T follicular helper cell (primary cell): ENCODE measurements at places on chromosomes 16 and 17.

DNA sequence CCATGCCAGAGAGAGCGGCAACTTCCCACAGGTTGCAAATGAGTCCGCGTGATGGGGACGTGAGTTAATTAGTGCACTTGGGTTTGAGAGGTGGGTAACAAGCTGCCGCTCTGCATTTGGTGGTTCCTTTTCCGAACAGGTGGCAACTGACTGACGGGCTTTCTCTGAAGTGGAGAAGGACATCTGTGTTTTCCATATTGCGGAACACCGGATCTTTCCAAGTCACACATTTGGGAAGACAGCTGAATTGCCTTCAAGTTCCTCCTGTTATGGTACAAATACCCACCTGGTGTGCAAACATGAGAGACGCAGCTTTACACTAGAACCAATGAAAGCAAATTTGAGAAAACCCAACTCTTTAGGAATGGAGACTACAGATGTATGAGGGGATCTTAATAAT is 451.3 kb upstream of the ZFHX3 start:
- DNase-seq = no peak

- DNase-seq = peak; percentile 71
Observed at GRCh38 chr16:4371357-4372000, at the start of gene VASN. VASN (plus strand) TSS chr16:4371848; CDS start chr16:4380878, 9,030 bp downstream.

DNA sequence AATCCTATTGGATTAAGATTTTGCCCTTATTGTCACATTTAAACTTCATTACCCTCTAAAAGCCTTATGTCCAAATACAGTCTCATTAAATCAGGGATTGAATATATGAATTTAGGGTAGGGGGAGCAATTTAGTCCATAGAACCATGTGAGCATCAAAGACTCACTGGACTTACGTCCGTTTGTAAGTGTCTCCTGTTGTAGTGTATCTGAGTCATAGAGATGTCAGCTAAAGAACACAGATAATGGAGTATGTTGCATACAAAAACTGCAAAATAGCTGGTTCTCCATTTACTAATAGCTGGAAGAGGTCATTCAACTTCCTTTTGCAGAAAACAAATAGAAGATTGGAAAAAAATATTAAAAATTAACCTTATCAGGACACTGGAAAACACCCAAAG is 599.1 kb upstream of the SOX9 start:
- no peak for DNase-seq

- no peak for DNase-seq
Observed at GRCh38 chr17:48054238-48055185, 6.4 kb downstream of the NFE2L1 start.

GRCh38 chr17:50189550-50190292 is 11.7 kb downstream of the COL1A1 start:
- no peak for DNase-seq

GRCh38 chr16:55672471-55672870 is 16.7 kb downstream of the SLC6A2 start:
- no peak for DNase-seq

- no peak for DNase-seq
Observed at GRCh38 chr17:3935140-3935542, 18.9 kb upstream of the P2RX1 start.

GRCh38 chr16:84920333-84920732 is 91.0 kb downstream of the ZDHHC7 start:
- DNase-seq = no peak

GRCh38 chr17:37220607-37220953 is 155.2 kb upstream of the C17orf78 start:
- no peak for DNase-seq

GRCh38 chr17:50619489-50619888 is 15.2 kb upstream of the ABCC3 start:
- DNase-seq = no peak

DNA sequence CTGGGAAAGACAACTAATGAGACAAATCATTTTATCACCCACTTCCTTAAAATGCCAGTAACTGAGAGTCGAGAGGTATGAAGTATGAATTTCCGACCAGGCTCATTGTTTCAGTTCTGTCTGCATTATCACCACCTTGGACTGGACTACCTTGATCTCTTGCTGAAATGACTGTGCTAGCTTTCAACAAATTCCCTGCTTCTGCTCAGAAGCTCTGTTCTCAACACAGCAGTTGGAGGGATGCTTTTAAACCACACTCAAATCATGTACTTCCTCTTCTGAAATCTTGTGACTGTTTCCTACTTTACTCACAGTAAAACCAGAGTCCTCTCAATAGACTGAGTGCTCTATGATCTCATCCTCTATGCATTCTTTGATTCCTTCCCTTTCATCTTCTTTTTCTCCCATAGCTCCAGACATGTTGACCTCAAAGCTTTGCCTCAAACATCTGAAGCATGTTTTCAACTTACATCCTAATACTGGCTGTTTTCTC is 195.8 kb downstream of the KCNJ2 start:
- DNase-seq = no peak

DNA sequence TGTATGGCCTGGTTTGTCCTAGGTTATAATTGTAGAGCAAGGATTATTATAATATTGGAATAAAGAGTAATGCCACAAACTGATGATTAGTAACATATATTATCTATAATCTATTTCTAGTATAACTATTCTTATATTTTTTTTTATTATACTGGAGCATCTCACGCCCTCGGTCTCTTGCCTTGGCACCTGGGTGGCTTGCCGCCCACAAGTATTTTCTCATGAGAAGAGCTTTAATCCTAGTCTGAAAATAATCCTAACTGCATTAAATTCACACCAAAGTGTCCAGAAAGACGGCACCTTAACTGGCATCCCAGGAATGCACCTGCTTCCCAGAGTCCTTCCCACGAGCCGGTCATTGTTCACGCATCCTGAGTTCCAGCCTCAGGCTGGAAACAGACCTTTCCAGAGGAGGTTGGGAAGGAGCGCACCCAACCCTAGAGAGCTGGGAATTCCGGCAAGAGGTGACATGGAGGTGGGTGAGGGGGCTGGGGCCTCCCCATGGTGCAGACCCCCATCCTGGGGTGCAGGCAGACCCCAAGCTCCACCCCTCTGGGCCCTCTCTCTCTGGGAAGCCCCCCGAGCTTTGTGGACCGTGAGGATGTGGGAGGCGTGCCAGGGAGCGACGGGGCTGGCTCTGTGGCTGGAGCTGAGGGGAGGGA is 15.9 kb downstream of the CHMP1A start:
- no peak for DNase-seq

GRCh38 chr16:31451681-31452351 is 7.5 kb upstream of the ARMC5 start:
- no peak for DNase-seq

- DNase-seq = no peak
Observed at GRCh38 chr16:79163691-79164387, 436.7 kb downstream of the MAF start.

- no peak for DNase-seq
Observed at GRCh38 chr17:29294580-29294900, 592 bp upstream of the NUFIP2 start.

DNA sequence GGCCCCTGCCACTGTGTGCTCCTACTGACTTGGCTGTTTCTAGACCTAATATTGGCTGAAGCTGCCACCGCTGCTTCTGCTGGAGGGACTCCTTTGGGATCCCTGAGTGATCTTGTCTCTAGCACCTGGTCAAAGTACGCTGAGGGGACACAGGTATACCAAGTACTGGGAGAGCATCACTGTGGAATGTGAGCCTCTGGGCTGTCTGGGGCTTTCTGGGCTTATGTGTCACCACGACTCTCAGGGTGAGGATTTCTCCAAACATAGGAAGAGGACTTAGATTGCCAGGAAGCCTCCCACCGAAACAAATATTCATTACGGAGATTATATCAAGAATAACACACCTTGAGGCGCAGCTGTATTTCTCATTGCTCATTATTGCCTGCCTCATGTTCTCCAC is 435.8 kb downstream of the HS3ST3B1 start:
- DNase-seq = no peak

DNA sequence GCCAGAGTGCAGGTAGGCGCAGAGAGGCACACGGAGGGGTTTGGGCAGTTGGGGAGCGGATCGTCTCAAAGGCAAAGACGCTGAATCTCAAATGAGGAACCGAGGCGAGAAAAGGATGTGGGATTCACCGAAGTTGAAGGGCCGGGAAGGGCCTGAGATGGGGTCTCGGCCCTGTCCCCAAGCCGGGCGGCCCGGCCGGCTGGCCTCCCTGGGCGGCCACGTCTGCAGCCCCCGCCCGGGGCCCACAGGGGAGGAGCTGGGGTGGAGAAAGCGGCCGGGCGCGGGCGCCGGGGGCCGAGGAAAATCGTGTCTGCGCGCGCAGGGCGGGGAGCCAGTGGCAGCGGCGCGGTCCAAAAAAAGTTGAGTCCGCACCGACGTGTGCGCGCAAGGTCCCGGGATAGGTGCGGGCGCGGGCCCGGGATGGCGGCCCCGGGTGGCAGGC is 458 bp downstream of the SLC12A4 start:
- peak; percentile 7 for DNase-seq

GRCh38 chr17:78951967-78952551 is 26.9 kb upstream of the TIMP2 start:
- DNase-seq = no peak

DNA sequence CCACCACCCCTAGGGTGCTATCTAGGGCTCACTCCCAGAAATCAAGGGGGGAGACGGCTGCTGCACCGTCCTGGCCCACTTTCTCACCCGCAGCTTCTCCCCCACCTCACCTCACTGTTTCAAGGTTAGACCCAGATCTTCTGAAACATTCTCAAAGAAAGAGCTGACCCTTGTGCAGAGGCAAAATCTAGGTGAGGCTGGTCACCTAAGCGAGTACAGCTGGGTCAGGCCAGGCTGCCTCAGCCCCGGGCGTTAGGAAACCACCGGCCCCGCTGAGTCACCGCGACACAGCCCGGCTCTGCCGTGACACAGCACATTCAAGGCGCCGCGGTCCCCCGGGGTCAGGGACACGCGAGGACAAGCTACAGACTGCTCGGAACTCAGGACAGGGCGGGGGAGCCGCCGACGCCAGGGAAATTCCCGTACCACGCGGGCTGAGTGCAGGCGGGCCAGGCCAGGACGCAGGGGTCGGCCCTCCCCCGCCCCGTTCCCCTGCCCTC is 27.1 kb downstream of the GNPTG start:
- peak; percentile 40 for DNase-seq

DNA sequence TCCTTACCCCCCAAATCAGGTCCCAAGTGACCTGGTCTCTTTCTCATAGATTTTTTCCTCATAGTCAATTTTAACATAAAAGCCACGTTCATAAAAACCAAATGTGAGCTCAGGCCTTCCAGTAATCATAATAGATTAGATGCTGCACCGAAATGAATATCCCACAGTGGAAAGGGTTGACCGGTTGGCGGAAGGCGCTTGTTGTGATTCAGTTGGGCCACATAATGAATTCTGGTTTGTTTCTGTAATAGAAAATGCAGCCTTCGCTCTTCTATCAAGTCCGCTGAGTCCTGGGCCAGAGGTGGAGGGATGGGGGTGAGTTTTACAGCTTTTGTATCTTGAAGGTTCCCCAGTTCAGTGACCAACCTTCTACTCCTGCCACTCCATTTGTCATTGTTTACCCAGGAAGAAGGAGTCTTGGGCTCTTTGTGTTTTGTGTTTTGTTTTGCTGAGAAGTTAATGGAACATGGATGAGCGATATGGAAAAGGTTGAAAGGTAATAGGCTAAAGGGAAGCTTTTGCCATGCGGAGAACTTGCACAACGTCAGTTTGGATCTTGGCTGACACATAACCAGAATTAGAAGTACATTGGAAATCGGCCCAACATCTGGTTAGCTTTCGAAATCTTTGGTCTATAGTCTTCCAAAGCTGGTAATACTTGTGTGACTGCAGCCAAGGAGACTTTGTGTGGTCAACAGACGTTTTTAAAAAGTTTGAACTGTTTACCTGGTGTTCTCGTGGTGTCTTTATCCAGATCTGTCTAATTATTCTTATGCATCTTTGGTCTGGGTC is 89.5 kb downstream of the CLEC16A start:
- DNase-seq = no peak

DNA sequence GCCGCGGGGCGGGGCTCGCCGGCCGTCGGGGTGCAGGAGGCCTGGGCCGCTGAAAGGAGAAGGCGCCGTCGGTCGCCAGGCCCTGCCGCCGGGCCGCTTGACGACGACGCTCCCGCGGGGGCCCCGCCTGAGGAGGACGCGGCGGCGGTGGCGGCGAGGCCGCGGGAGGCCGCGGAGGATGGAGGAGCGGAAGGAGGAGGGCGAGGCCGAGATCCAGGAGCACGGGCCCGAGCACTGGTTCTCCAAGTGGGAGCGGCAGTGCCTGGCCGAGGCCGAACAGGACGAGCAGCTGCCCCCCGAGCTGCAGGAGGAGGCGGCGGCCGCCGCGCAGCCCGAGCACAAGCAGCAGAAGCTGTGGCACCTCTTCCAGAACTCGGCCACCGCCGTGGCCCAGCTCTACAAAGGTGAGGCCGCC is 430 bp downstream of the HAPSTR1 start:
- peak; percentile 26 for DNase-seq

- DNase-seq = peak; percentile 12
Observed at GRCh38 chr17:72725433-72726068, 366.9 kb downstream of the SLC39A11 start.

DNA sequence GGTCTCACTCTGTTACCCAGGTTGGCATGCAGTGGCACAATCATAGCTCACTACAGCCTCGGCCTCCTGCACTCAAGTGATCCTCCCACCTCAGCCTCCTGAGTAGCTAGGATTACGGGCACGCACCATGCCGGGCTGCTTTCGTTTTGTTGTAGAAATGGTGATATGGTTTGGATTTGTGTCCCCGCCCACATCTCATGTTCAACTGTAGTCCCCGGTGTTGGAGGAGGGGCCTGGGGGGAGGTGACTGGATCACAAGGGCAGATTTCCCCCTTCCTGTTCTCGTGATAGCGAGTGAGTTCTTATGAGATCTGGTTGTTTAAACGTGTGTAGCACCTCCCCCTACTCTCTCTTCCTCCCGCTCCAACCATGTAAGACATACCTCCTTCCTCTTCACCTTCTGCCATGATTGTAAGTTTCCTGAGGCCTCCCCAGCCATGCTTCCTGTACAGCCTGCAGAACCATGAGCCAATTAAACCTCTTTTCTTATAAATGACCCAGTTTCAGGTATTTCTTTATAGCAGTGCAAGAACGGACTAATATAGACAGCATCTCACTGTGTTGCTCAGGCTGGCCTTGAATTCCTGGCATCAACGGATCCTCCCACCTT is 6.0 kb downstream of the PDZD9 start:
- no peak for DNase-seq

- DNase-seq = no peak
Observed at GRCh38 chr16:20387978-20388377, 16.6 kb downstream of the PDILT start.

DNA sequence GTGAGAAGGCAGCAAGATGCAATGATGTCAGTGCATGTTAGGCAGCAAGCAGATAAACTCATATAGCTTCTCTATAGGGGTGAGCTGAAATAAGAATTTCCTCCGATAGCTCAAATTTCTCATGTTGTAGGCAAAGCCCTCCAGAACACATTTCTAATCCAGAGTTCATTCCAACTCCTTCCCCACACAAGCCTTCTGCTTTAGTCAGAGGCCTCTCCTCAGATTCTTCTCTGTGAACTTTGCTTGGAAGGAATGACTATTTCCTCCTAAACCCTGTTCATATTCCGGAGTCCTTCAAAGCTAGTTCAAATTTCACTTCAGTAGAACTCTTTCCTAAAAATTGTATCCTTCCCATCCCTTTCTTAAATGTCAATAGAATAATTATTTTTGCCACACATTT is 144.8 kb downstream of the KCNJ2 start:
- DNase-seq = no peak

- DNase-seq = no peak
Observed at GRCh38 chr17:47789611-47790561, 31.7 kb downstream of the OSBPL7 start.
